ENCODE measurements at places on chromosomes 3 and 15. TPM values are rescaled to one million over a fixed set of nuclear protein-coding genes. Genes with fewer than 3 reads are reported as not detected.

DNA sequence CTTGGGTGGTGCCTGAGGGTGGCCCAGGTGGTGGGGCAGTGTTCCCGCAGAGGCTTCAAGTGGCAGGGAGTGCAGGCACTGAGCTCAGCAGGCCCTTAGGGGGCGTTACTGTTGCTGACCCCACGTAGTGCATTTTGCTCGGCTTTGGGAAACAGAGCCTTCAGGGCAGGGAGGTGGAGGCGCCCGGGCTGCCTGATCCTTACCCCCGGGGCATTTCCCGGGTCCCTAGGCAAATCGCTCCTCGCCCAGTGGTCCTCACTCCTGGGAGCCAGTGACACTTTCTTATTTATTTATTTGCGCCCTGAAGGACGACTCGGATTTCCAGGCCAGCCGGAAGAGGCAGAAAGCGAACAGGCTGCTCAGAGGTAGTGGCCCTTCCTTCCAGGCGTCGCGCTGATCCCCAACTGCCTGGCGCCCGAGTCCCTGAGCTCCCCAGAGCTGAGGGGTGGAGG, 10.1 kb upstream of the FOXB1 start:
- H3K4me3 ChIP-seq = no peak overlapping the region
- no peaks in the 10 kb centered on the region for H3K36me3 ChIP-seq
- H3K27ac ChIP-seq = no peak overlapping the region

DNA sequence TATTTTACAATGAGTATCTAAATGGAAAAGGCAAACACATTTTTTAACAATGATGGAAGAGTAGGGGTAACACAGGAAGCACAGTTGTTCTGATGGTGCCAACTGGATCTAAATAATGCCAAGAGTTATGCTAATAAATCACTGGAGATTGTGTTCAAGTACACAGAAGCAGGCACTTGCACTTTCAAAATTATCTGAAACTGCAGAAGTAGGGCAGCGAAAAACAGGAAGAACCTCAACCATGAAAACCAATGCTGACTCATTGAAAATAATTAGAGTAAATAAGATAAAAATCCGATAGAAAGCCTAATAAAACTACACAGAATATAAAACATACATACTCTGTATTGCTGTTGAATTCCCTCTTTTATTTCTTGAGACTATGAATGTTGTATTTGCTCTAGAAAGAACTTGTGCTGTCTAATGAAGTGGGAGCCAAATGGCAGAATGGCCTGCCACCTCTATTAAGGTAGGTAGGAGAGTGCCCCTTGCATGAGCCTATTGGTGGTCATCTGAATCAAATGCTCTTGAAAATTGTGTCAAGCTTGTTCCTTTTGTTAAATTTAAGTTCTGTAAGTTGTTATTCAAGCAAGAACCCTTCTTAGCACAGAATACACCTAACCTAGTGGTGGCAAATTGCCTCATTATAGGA, 93.7 kb downstream of the ABI3BP start:
- no peak overlapping the region for H3K27ac ChIP-seq
- no peaks in the 10 kb centered on the region for H3K36me3 ChIP-seq
- no peaks in the 10 kb centered on the region for H3K27me3 ChIP-seq
- no peak overlapping the region for H3K4me3 ChIP-seq

ISLR gene
- not detected for total RNA-seq

- H3K27me3 ChIP-seq = no peaks in the 10 kb centered on the region
- no peak for DNase-seq
Measured at GRCh38 chr3:71425491-71426071, 157.9 kb downstream of the FOXP1 start.

- H3K27me3 ChIP-seq = no peaks in the 10 kb centered on the region
- no peaks in the 10 kb centered on the region for H3K4me1 ChIP-seq
Measured at GRCh38 chr3:62142331-62143085, 230.8 kb downstream of the FEZF2 start.

ADAMTS7 gene
- total RNA-seq = 1.3 TPM

- H3K4me1 ChIP-seq = peaks cover 44% of the 10 kb centered on the region
- no peaks in the 10 kb centered on the region for H3K36me3 ChIP-seq
- H3K4me3 ChIP-seq = no peak overlapping the region
- no peak overlapping the region for H3K27ac ChIP-seq
- no peaks in the 10 kb centered on the region for H3K27me3 ChIP-seq
Measured at GRCh38 chr3:140470962-140471361, 206.9 kb upstream of the TRIM42 start.

DNA sequence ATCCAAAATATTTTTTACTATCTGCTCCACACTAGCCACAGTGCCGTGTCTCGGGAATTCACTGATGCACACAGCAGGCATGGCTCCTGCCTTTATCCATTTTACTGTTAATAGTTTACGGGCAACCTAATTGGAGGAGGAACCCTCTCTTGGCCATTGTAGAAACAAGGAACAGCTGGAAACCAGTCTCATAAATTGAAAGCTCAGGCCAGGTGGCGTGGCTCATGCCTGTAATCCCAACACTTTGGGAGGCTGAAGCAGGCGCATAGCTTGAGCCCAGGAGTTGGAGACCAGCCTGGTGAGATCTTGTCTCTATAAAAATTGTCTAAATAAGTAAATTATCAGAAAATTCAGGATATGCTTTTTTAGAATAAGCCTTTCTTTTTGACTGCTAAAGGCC, 39.0 kb downstream of the IL5RA start:
- no peaks in the 10 kb centered on the region for H3K4me1 ChIP-seq
- DNase-seq = no peak
- no peaks in the 10 kb centered on the region for H3K36me3 ChIP-seq
- no peak overlapping the region for H3K27ac ChIP-seq
- peaks cover 2% of the 10 kb centered on the region for H3K27me3 ChIP-seq

KBTBD13 gene
- not detected for total RNA-seq

- peaks cover 94% of the 10 kb centered on the region for H3K27me3 ChIP-seq
- no peak for DNase-seq
- no peak overlapping the region for H3K4me3 ChIP-seq
- H3K36me3 ChIP-seq = no peaks in the 10 kb centered on the region
- no peak overlapping the region for H3K27ac ChIP-seq
Measured at GRCh38 chr15:77759896-77760592, 127.3 kb upstream of the LINGO1 start.

- H3K27me3 ChIP-seq = no peaks in the 10 kb centered on the region
- no peak overlapping the region for H3K27ac ChIP-seq
- H3K4me3 ChIP-seq = no peak overlapping the region
- DNase-seq = peak; percentile 45
Measured at GRCh38 chr3:42886294-42886822, 10.7 kb upstream of the CYP8B1 start.

HCLS1 gene
- total RNA-seq = 2.6 TPM

- H3K36me3 ChIP-seq = no peaks in the 10 kb centered on the region
- H3K4me3 ChIP-seq = no peak overlapping the region
- no peak for DNase-seq
- H3K27me3 ChIP-seq = peaks cover 69% of the 10 kb centered on the region
- no peaks in the 10 kb centered on the region for H3K4me1 ChIP-seq
Measured at GRCh38 chr3:124078953-124079911, 87.3 kb upstream of the ROPN1 start.

DNA sequence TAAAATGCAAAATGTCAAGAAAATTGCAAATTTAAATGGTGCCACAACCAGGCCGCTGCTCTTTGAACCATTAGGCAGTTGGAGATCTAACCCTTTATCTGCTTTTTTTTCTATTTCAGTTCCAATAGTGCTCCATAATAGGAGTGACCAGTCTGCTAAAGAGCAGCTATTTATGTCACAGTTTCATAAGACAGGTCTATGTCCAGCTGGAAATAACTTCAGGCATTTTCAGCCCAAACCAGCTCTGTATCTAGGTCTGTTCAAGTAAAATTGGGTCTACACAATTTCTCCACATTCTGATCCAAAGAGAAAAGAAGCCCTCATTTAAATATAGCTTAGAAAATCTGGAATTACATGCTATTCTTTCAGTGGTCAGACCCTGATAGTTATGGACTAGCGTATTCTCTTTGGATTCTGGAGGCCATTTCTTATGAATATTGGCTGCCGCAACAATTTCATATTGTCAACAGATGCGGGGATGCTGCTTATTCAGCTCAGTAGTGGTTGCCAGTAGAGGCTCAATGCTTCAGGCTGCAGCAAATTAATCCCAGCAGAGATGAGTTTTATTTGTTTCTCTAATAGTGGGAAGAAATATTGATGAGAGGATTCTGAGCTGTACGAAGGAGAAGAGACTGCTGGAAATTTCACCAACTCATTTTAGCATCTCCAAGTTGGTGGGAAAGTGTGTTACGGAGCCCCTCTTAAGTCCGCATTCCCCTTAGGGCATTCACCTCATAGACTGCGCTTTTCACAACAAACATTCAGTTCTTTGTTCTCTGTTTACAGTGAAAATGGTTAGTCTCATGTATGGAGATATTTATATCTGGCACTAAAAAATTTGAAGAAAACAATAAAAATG, 887.0 kb downstream of the ROBO1 start:
- no peaks in the 10 kb centered on the region for H3K36me3 ChIP-seq
- H3K27ac ChIP-seq = no peak overlapping the region
- DNase-seq = no peak
- no peak overlapping the region for H3K4me3 ChIP-seq
- no peaks in the 10 kb centered on the region for H3K4me1 ChIP-seq

- H3K36me3 ChIP-seq = no peaks in the 10 kb centered on the region
- no peak overlapping the region for H3K4me3 ChIP-seq
- H3K27me3 ChIP-seq = no peaks in the 10 kb centered on the region
Measured at GRCh38 chr15:29699791-29700190, 122.5 kb downstream of the TJP1 start.

DNA sequence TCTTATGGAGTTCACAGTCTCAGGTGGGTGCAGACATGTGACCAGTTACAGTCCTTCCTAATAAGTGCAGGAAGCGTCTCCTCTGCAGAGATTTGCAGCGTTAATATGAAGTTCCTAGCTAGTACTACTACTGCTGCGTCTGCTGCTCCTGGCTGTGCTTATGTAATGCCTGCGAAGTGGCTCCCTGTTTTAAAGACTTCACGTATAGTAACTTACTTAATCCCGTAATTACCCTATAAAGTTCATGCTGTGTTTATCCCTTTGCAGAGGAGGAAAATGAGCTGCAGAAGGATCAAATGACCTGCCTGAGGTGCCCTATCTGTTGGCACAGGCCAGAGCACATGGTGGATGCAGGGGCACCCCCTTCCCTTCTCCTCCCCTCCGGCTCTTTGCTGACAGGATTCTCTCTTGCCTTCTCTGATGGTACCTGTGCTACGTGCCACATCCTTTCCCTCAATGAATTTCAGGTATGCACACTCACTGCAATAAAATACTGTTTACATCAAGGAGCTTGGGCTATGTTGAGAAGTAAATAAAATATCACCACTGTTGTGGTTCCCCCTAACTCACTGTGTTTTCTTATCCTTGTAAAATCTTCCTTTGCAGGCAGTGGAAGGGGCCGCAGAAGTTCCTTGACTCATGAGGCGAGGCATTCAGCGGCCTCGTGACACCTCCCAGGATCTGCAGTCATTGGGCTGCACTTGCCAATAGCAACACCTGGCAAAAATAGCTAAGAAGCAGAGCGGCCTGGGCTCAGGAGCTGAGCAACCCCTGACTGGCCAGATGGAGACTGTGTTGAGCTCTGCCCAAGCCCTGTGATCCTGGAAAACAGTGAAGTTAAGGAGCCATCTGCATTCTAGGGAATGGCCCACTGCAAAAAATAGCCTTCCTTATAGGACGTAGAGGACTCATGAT, 188.9 kb upstream of the ATP10A start:
- peaks cover 3% of the 10 kb centered on the region for H3K27me3 ChIP-seq
- H3K4me3 ChIP-seq = no peak overlapping the region
- H3K4me1 ChIP-seq = no peaks in the 10 kb centered on the region

- no peak overlapping the region for H3K27ac ChIP-seq
- DNase-seq = no peak
- no peaks in the 10 kb centered on the region for H3K4me1 ChIP-seq
- H3K27me3 ChIP-seq = no peaks in the 10 kb centered on the region
Measured at GRCh38 chr15:51756482-51756881, 5.1 kb downstream of the TMOD2 start.

DNA sequence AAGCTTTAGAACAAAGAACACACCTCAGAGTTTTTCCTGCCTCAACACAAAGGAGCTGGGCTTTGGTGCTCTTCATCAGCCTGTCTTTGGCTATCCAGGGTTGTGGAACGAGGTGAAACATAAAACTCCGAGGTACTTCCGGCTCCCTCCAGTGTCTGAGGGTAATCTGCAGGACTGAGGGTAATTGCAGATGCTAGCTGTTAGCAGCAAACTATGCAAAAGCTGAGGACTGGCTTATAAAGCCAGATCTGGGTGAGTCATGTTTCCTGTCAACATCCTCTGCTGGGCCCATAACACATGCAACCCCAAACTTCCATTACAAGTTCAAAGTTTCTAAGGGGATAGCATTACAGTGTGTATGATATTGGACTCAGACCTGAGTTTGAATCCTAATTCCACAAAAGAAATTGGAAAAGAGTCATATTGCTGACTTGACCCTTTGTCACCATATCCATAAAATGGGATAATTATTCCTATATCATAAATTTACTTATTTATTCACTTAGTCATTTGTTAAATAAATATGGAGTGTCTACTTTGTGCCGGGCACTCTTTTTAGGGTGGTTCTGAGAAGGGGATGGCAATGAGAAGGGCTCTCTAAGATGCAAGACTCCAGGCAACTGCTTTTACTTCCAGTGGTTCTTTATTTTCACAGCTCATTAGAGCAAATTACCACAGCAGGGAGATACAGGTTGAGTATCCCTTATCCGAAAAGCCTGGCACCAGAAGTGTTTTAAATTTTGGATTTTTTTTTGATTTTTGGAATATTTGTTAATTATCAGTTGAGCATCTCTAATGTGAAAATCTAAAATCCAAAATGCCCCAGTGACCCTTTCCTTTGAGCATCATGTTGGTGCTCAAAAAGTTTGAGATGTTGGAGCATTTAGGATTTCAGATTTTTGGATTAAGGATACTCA, 9.5 kb upstream of the TRIM69 start:
- H3K36me3 ChIP-seq = no peaks in the 10 kb centered on the region
- peak; percentile 62 for DNase-seq
- H3K4me3 ChIP-seq = no peak overlapping the region
- no peaks in the 10 kb centered on the region for H3K27me3 ChIP-seq
- peak overlapping the region; percentile 91 for H3K27ac ChIP-seq

GRCh38 chr15:81947548-81947947, 98.3 kb downstream of the MEX3B start:
- no peak overlapping the region for H3K4me3 ChIP-seq
- no peak for DNase-seq
- no peak overlapping the region for H3K27ac ChIP-seq
- no peaks in the 10 kb centered on the region for H3K4me1 ChIP-seq

ADAMTS17 gene
- total RNA-seq = 2.0 TPM

DNA sequence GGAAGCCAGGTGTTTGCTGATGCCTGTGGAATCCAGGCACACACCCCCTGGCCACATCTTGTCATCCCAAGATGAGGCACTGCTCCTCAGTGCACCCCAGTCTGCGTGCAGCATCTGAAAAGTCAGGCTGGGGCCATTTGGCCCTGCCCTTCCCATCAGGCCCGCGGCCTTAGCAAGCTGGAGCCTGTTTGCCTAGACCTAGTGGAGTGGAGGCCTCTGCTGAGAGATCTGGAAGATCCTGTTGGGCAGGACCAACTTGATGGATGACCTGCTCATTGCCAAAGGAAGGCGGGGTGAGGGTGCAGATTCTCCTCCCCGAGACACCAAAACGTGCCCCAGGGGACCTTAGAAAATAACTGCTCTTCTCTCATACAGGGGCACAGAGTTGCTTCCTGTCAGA, 220.2 kb downstream of the SHQ1 start:
- no peak overlapping the region for H3K4me3 ChIP-seq
- H3K27me3 ChIP-seq = no peaks in the 10 kb centered on the region
- no peaks in the 10 kb centered on the region for H3K36me3 ChIP-seq

Measured in PC-9 (cell line).